H1 (cell line): ENCODE measurements at places on chromosomes 5 and 9. TPM values are rescaled to one million over a fixed set of nuclear protein-coding genes. Genes with fewer than 3 reads are reported as not detected.

Gene TUBB4B
- 307 and 311 TPM in 2 replicates for total RNA-seq

Gene LRRC19
- total RNA-seq: not detected in 2 replicates

Gene GALNT12
- total RNA-seq: 17.5 and 19.6 TPM in 2 replicates

Gene ADGRD2
- 1.1 and 1.4 TPM in 2 replicates for total RNA-seq

Gene FYB1
- total RNA-seq: not detected in 2 replicates

Gene KIF4B
- total RNA-seq: 0.08 and 0.15 TPM in 2 replicates

Gene PDE6A
- not detected in 2 replicates for total RNA-seq

DNA sequence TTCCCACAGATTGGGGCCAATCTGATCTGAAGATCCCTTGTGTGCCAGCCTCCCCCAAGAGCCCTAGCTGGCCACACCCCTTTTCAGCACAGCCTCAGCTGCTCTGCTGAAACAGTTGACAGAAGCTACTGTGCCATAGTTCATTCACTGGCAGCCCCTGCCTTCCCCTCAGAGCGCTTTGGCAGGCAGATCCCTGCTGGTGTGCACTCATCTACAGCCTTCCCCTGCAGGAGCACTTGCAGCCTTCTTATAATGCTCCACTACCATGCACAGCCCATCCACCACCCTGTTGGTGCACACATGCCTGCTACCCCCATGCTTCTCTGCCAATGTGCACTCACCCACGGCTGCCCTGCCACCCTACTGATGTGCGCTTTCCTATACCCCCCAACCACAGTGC is 471.3 kb downstream of the MTRR start:
- H3K4me3 ChIP-seq: no peak overlapping the region
- DNase-seq: no peak
- no peaks in the 10 kb centered on the region for H3K27me3 ChIP-seq
- H3K27ac ChIP-seq: no peak overlapping the region
- no peaks in the 10 kb centered on the region for H3K4me1 ChIP-seq

- H3K4me3 ChIP-seq: no peak overlapping the region
- DNase-seq: no peak
- no peak overlapping the region for H3K27ac ChIP-seq
- no peaks in the 10 kb centered on the region for H3K27me3 ChIP-seq
- H3K36me3 ChIP-seq: no peaks in the 10 kb centered on the region
- no peaks in the 10 kb centered on the region for H3K4me1 ChIP-seq
Observed at GRCh38 chr5:89059274-89059673, 176.3 kb upstream of the MEF2C start.

DNA sequence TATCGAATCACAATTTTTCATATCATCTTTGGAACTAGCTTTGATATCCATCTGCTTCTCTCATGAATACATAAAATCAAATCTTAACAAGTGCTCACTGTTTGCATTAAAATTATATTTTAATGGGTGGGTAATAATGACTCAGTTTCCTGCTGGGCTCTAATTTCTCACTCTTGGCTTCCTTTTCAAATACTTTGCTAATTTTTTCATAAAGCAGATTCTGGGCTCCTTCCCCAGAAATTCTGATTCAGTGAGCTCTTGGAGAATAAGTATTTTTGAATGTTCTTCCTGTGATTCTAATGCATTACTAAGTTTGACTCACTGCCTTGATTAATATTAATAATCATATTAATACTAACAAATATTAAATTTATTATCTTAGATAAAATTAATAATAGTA is 48.9 kb downstream of the YIPF5 start:
- H3K36me3 ChIP-seq: no peaks in the 10 kb centered on the region
- H3K27ac ChIP-seq: no peak overlapping the region
- 0 out of 2 replicates have a peak, but pooled peaks cover 4% of the 10 kb centered on the region for H3K4me1 ChIP-seq
- no peaks in the 10 kb centered on the region for H3K27me3 ChIP-seq
- DNase-seq: no peak

- no peaks in the 10 kb centered on the region for H3K4me1 ChIP-seq
- DNase-seq: no peak
- H3K4me3 ChIP-seq: no peak overlapping the region
- no peaks in the 10 kb centered on the region for H3K36me3 ChIP-seq
Observed at GRCh38 chr5:38621840-38622437, 65.5 kb upstream of the LIFR start.

DNA sequence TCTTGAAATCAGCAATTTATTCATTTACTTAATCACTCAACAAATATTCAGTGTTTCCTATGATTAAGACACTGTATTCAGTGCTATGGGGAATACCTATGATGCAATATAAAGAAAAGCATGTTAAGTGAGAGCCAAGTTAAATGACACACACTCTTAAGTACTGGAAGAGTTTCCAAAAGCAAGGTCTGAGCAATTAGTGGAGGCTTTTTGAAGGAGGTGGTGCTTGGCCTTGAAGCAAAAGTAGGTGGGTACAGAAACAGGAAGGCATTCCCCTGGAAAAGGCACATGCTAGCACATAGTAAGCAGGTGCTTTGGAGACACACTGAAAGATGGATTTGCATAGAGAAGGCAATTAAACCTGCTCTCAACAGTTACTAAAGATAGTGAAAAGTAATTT is 4.0 kb downstream of the TSLP start:
- no peak for DNase-seq
- no peak overlapping the region for H3K27ac ChIP-seq
- no peak overlapping the region for H3K4me3 ChIP-seq
- H3K4me1 ChIP-seq: no peaks in the 10 kb centered on the region; the same call in none of the 2 replicates
- peaks cover 21% of the 10 kb centered on the region for H3K27me3 ChIP-seq
- no peaks in the 10 kb centered on the region for H3K36me3 ChIP-seq

GRCh38 chr9:27528886-27529315 is 713 bp downstream of the MOB3B start:
- H3K36me3 ChIP-seq: no peaks in the 10 kb centered on the region
- peak overlapping the region; percentile 84 for H3K4me3 ChIP-seq
- peaks cover 8% of the 10 kb centered on the region for H3K4me1 ChIP-seq
- no peaks in the 10 kb centered on the region for H3K27me3 ChIP-seq
- DNase-seq: peak; percentile 74
- peak overlapping the region; percentile 67; the same call in 1 of the 2 replicates for H3K27ac ChIP-seq

DNA sequence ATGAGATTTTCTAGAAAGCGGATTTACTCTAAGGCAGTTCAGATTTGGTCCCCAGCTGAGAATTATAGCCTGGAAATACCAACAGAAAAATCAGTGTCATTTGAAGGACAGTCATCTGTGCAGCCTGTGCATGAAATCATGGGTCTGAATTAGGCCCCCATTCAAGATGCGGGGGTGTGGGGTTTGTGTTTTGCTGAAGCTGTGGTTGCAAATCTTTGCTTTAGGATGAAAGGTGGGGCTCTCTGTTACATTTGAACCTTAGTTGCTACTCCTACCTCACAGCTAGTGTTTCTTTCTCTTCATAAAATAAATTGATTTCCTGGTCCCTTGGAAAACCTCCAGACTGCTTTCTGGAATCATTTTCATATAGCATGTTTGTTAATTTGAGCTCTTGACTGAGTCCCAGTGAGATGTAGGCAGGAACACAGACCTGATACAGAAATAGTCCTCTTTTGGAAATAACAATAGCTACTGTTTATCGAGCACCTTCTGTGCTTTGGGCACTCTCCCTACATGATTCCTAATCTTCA is 4.8 kb upstream of the ABL1 start:
- no peak overlapping the region for H3K4me3 ChIP-seq
- no peaks in the 10 kb centered on the region for H3K36me3 ChIP-seq
- no peaks in the 10 kb centered on the region for H3K27me3 ChIP-seq
- peaks cover 7% of the 10 kb centered on the region for H3K4me1 ChIP-seq

DNA sequence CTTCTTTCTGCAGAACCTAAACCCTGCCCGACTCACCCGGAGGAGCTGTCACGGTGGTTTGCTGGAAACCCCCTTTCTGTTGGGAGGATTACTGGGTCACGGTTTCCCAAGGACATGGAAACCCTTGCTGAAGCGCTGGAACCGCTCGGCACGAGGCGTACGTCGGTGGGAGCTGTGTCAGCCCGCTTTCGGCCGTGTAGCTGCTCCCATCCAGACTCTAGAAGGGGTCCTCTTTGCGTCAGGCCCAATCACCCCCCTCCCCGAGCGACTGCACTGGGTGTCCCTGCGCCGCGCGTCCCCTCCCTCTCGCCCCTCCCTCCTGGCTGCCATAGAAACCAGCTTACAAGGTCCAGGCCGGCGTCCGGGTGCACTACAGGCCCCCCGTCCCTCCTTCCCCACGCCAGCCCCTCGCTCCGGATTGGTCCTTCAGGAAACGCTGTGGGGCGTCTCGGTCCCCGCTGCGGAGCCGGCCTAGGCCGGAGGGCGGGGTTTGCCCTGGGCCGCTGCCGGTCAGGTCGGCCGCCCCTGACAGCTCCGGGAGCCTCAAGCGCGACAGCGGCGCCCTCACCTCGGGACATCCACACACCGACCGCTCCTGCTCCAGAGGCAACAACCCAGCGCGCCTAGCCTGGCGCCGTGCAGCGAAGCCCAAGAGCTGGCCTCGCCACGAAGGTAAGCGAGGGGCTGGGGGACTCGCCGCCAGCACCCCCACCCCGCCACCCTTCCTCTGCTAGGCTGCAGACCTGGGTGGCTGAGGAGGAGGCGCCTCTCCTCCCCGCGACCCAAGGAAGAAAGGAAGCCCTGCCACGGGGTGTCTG is at the start of gene NIM1K:
NIM1K (plus strand) TSS at position 486 of the 818 bp plus-strand sequence. CDS start 53,551 bp downstream, outside the sequence.
- peaks cover 23% of the 10 kb centered on the region; the same call in 1 of the 2 replicates for H3K27me3 ChIP-seq
- peak; percentile 10 for DNase-seq
- H3K36me3 ChIP-seq: no peaks in the 10 kb centered on the region
- peaks cover 8% of the 10 kb centered on the region for H3K4me1 ChIP-seq
- no peak within 1 kb of the TSS for H3K27ac ChIP-seq

GRCh38 chr9:112531666-112532282 is 45.1 kb downstream of the KIAA1958 start:
- no peaks in the 10 kb centered on the region for H3K27me3 ChIP-seq
- H3K36me3 ChIP-seq: no peaks in the 10 kb centered on the region
- DNase-seq: no peak

DNA sequence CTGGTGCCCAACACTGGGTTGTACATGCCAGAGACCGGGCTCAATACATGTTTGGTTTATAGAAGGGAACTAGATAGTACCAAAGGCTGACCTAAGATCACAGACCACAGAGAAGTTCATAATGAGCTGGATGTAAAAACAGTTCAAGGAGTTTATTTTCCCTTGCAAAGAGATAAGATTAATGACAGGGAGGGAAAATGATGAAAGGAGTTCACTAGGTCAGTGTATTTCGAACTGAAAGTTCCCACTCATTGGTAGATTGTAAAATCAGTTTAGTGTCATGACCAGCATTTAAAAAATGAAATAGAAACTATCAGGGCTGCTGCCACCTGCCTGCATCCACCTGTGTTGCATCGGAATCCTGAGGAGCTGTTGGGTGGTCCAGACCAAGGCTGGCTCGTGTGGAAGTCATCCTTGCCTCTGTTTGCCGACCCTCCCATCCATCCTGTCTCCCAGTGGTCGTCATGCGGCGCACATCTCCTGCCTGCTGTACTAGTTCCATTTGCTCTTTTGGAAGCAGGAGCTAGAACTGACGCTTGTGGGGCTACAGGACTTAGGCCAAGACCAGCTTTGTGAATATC is 21.1 kb downstream of the TBC1D2 start:
- no peak overlapping the region for H3K4me3 ChIP-seq
- H3K27ac ChIP-seq: no peak overlapping the region
- no peaks in the 10 kb centered on the region for H3K27me3 ChIP-seq
- no peaks in the 10 kb centered on the region for H3K4me1 ChIP-seq
- DNase-seq: no peak

GRCh38 chr5:14413331-14413750 is 168.3 kb upstream of the OTULINL start:
- no peak for DNase-seq
- no peaks in the 10 kb centered on the region for H3K27me3 ChIP-seq

- DNase-seq: no peak
- no peak overlapping the region for H3K27ac ChIP-seq
- peaks cover 47% of the 10 kb centered on the region for H3K27me3 ChIP-seq
- H3K4me1 ChIP-seq: peaks cover 4% of the 10 kb centered on the region
- no peaks in the 10 kb centered on the region for H3K36me3 ChIP-seq
- peak overlapping the region; percentile 61 for H3K4me3 ChIP-seq
Observed at GRCh38 chr9:117413346-117414219, 1.3 kb downstream of the ASTN2 start.

DNA sequence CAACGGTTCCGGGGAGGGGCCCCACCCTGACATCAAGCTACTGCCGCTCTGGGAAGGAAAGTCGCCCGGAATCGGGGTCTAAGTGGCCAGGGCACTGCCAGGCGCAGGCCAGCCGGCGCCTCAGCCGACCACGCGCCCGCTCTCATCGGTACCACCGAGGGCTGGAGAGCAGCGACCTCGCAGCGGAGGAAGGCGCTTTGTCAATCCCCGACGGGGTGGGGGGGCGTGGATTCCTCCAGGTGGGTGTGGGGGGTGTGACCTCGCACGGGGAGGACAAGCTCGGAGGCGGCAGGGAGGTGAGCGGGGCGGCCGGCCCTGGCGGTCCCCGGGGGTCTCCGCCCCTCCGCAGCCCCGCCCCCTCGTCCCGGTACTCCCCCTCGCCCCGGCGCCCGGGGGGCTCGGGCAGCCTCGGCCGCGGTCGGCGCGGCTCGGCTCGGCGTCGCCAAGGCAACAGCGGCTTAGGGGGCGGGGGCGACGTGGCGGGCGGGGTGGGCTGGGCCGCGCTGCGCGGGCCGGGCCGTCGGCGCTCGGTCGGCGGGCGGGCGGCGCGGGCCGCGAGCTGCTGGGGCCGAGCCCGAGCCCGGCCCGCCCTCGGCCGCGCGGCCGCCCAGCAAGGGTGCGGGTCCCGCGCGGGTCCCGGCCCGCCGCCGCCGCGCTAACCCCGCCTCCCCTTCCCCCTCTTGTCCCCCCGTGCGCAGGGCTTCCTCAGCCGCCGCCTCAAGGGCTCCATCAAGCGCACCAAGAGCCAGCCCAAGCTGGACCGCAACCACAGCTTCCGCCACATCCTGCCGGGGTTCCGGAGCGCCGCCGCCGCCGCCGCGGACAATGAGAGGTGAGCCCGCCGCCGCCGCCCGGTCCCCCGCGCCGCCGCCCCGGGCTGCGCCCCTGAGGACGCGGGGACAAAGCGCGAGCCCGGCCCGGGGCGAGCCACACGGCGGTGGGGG is 47.5 kb downstream of the DAB2IP start:
- peak; percentile 86 for DNase-seq
- no peaks in the 10 kb centered on the region; the same call in 1 of the 2 replicates for H3K27me3 ChIP-seq
- H3K27ac ChIP-seq: no peak overlapping the region
- peak overlapping the region; percentile 68 for H3K4me3 ChIP-seq
- H3K4me1 ChIP-seq: peaks cover 12% of the 10 kb centered on the region
- no peaks in the 10 kb centered on the region; the same call in 1 of the 2 replicates for H3K36me3 ChIP-seq

- H3K4me1 ChIP-seq: no peaks in the 10 kb centered on the region
- no peak overlapping the region for H3K4me3 ChIP-seq
- peak; percentile 67 for DNase-seq
- no peak overlapping the region for H3K27ac ChIP-seq
- H3K27me3 ChIP-seq: no peaks in the 10 kb centered on the region
Observed at GRCh38 chr5:147098233-147098790, 136.5 kb upstream of the STK32A start.

GRCh38 chr5:18455521-18455920 is 821.3 kb downstream of the TAF11L14 start:
- H3K27ac ChIP-seq: no peak overlapping the region
- no peak overlapping the region for H3K4me3 ChIP-seq
- no peak for DNase-seq
- no peaks in the 10 kb centered on the region for H3K36me3 ChIP-seq
- H3K27me3 ChIP-seq: no peaks in the 10 kb centered on the region
- H3K4me1 ChIP-seq: no peaks in the 10 kb centered on the region
